ENCODE measurements at places on chromosomes 16 and 17.

DNA sequence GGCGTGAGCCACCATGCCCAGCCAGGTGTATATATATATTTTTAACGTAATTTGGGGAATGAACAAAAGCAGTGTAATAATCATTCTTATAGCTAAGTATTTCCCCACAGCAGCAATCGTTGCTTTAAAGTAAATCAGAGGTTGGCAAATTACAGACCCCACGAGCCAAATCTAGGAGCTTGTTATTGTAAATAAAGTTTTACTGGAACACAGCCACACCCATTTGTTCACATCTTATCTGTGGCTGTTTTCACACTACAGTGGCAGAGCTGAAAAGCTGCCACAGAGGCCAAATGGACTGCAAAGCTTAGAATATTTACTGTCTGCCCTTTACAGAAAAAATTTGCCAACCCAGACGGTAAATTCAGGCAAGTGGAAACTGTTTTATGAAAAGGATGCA lies 50.8 kb downstream of the RAB11FIP4 start:
- no peak for DNase-seq

DNA sequence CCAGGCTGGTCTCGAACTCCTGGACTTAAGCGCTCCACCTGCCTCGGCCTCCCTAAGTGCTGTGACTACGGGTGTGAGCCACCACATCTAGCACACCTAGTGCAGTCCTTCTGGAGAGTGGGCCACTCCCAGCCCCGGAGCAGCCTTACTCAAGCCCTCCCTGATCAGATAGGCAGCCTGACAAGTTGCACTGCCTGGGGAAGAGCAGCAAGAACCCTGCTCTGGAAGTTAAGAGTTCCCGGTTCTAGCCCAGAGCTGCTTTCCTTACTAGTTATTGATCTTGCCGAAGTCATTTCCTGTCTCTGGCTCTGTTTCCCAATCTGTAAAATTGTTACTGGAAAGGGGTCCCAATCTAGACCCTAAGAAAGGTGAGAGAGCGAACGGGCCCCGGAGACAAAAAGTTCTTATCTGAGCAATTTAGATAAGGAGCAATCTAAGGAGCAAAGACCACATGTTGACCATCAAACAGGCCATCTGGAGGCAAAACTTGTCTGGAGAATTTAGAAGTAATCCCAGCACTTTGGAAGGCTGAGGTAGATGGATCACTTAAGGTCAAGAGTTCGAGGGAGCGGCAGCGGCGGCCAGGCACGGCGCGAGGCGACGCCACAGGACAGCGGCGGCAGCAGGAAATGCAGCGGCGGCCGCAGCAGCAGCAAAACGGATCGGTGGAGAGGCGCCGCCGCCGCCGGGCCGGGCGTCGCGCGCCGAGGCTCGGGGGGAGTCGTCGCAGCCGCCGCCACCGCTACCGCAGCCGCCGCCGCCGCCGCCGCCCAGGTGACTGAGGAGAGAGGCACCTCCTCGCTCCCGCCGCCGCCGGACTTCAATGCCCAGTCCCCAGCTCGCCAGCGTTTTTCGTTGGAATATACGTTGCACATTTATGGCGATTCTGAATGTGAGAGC lies 4.3 kb upstream of the NAGLU start:
- DNase-seq = no peak

- DNase-seq = no peak
Observed at GRCh38 chr17:4764595-4764994, 7.1 kb upstream of the TM4SF5 start.

- DNase-seq = no peak
Observed at GRCh38 chr16:19137201-19138128, 23.7 kb downstream of the ITPRIPL2 start.

GRCh38 chr16:67000384-67001351 lies 12.3 kb downstream of the CES4A start:
- no peak for DNase-seq

DNA sequence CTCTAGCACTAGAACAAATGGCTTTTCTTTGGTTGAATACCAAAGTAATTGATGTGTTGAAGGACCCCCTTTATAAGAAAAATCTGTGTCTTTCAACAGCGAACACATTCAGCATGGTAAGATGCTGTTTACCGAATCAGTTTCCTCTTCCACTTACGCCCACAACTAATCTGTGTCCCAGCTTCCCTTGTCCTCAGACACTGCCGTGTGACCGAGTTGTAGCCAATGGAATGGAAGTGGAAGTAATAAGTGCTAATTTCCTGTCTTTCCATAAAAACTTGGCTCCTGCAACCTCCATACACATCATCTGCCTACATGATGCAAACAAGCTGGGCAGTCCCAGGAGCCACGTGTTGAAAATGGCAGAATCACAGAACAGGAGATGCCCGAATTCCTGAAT lies 10.4 kb downstream of the CDIPT start:
- no peak for DNase-seq

GRCh38 chr17:73770115-73770848 lies 126.0 kb upstream of the SDK2 start:
- DNase-seq = no peak

- no peak for DNase-seq
Observed at GRCh38 chr16:4386451-4386805, 14.8 kb downstream of the VASN start.

DNA sequence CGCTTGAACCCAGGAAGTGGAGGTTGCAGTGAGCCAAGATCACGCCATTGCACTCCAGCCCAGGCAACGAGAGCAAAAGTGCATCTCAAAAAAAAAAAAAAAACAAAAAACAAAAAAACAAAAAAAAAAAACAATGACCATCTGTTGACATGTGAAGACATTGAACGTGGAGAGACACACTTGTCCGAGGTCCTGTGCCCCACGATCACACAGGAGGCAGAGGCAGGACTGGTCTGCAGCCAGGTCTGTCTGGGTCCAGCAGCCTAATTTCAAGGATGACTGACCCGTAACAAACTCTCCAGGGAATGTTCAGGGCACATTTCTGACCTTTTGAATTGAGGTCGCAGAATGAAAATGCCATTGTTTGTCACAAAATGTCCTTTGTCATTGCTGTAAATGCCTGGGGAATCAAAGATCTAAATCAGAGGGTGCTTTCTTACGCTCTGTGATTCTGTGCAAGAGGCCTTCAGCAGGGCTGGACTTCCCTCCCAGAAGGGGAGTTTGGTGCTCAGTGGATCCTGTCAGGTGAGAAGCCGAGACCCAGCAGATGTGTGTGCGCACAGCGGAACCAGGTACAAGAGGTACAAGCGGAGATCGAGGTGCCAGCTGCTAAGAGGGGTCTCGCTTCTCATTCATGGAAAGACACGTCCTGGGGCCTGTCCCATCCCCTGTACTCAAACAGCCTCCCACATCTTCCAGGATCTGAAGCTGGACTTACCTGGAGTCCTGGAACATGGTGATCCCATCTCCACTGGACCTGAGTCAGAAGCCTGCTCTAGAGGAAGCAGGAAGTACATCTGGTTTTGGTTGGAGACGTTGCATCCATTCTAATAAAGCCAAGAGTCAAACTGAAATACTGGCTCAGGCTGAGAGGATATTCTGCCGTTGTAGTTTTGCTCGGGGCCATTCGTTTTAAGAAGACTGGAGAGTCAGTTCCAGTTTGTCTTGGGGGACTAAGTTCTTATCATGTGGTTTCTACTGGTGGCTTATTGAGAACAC lies 95.8 kb downstream of the IRF8 start:
- DNase-seq = no peak

DNA sequence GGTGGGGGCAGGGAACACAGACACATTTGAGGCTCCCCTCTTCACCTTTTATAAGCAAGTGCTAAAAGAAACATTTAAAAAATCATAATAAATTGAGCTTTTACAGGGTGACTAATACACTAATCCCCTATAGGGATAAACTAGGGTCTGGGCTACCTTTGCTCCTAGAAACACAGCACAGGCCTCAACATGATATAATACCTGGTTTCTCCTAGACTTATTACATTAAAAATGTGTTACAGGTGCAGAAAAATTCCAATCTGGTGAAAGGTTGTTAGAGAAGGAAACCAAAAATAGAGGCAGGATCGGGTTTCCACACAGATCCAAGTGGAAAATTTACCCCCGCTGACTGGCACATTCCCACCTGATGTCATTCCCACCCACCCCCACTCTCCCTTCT lies 124.7 kb upstream of the NOG start:
- no peak for DNase-seq

DNA sequence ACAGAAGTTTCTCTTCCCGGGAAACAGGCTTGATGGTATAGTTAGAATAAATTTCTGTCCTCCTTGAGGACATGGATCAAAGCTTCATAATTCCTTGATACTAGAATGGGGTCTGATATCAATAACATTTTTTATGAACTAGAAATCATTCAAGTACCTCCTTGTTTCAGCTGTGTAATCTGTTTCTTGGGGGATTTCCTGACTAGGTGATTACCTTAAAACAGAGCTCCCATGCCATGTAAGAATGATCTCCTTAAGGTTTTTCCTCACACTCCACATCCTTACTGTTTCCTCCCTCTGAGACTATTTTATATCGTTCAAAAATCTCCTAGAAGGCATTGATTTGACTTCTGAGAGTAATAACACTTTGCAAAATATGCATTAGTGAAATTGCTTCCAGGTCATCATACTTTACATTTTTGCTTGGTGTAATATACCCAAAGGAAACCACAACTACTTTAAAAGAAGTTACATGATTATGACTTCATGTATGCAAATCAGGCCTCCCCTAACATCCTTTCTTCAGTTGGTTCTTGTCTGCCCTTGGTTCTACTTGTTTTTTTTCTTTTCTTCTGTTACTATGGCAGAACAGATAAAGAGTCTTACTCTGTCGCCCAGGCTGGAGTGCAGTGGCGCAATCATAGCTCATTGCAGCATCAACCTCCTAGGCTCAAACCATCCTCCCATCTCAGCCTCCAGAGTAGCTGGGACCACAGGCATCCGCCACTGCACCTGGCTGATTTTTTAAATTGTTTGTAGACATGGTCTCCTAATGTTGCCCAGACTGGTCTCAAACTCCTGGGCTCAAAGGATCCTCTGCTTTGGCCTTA lies 388.8 kb downstream of the ZFHX3 start:
- DNase-seq = no peak

DNA sequence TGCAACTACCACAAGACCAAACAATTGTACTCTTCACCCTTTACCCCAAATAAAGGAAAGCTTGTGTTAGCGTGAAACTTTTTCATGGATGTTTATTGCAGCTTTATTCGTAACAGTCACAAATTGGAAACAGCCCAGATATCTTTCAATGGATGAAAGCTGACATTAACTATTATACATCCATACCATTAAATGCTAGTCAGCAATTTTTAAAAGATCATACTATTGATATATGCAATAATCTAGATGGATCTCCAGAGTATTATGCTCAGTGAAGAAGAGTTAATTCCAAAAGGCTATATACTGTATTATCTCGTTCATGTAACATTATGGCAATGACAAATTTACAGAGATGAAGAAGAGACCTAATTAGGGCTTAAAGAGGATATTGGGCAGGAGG lies 1491.2 kb upstream of the CDH8 start:
- DNase-seq = no peak

GRCh38 chr16:73032541-73033270 lies 15.2 kb downstream of the ZFHX3 start:
- DNase-seq = no peak

- DNase-seq = no peak
Observed at GRCh38 chr16:11621920-11622651, 35.4 kb upstream of the LITAF start.

GRCh38 chr17:67578142-67578457 lies 139.6 kb upstream of the NOL11 start:
- no peak for DNase-seq
